ENCODE measurements at places on chromosomes 11 and 22.

DNA sequence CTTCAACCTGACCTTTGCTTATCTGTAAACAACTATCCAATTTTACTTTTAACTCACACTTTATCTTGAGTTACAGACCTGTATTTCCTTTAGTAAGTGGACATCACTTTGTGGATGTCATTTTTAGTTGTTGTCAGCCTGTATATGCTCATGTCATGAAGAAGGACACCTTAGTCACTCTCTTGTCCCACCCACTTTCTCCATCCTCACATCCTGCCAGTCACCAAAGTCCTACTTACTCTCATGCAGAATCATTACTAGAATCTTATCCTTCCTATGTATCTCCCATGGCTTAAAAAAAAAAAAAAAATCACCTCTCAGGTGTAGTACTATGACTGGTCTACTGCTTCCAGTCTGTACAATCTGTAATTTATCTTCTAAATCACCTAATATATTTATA, 43.3 kb downstream of the SESN3 start:
- no peak for DNase-seq

DNA sequence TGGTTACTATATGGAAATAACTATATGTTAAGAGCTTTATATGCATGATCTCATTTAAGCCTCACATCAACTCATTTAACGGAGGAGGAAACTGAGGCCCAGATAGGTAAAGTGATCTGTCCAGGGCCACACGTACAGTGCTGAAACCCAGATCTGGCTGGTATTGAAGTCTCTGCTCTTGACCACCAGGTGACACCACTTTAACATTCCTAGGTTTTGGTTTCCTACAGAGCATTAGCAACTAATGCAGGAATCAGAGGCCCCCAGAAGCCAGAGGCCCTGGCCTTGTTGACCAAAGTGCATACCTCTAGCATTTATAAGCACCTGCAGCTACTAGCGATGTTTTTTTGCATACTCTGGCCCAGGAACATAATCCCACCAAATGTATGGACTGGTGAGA, 12.9 kb upstream of the LIMK2 start:
- DNase-seq = no peak

- no peak for DNase-seq
Observed at GRCh38 chr11:28838741-28839140, 730.6 kb downstream of the METTL15 start.

GRCh38 chr11:132139181-132139580, 768.8 kb downstream of the NTM start:
- no peak for DNase-seq

- DNase-seq = no peak
Observed at GRCh38 chr11:123055191-123055901, 6.6 kb downstream of the HSPA8 start.

DNA sequence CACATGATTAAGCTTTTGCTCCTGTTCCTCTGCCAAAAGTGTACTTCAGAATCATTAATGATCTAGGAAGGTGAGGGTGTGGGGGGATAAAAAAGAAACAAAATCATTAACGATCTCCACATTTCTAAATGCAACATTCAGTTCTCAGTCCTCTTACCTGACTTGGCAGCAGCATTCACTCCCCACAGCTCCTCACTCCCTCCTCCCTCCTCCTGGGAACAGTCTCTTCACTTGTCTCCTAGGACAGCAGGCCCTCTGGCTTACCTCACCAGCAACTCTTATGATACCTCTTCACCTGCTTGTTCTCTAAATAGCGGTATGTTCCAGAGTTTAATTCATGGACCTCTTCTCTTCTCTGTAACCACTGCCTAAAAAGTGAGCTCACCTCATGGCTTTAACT, 56.5 kb upstream of the APOA1 start:
- DNase-seq = no peak

GRCh38 chr11:2813141-2813908, 72.2 kb downstream of the CDKN1C start:
- DNase-seq = no peak

- no peak for DNase-seq
Observed at GRCh38 chr11:131924457-131925201, 554.2 kb downstream of the NTM start.

- DNase-seq = no peak
Observed at GRCh38 chr22:42964994-42965699, 49.8 kb downstream of the PACSIN2 start.

DNA sequence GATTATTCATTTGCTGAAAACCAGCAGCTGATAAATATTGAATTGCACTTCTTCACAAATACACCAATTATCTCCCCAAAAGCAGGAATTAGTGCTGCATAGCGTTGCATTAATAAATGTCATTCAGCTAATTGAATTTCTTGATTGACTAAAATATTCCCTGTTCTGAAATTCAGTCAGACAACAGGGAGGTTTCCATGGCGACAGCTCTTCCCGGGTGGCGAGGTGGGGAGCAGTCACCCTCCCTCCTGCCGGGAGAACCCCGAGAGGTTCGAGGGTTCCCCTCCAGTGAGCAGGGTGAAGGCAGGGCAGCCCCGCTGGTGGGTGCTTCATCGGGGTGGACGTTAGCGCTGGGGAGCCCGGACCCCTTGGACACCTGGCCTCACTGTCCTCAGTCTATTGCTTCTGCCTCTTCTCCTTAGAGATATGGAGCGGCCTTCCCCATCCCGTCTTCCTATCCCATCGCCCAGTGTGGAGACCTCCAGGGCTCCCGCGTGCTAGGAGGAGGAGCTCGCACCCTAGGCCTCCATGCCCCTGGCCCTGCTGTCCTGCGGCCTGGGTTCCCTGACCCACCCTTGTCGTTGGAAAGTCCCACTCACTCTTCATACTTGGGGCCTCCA, 983.5 kb downstream of the BRD1 start:
- no peak for DNase-seq

DNA sequence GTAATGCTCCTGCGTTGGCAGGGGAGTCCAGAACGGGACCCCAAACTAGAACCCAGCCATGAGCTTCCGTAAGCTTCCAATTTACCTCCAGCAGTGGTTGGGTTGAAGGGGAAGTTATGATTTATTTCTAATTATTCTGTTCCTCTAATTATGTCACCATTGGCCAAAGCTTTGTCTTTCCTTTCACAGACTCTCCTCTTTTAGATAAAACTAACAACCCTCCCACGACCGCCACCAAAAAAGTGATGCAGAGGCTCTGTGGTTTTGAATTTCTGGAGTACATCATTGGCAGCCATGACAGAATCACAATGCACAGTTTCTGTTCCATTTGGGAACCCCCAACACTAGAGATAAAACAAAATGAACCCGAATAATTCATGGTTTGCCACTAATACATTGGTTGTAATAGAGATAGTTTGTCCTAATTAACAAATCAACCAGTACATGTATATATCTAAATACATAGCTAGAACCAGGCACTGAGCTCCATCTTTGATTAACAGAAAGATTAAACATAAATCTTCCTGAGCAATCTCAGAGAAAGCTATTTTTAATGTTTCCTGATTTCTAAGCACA, 64.3 kb downstream of the ETS1 start:
- no peak for DNase-seq

DNA sequence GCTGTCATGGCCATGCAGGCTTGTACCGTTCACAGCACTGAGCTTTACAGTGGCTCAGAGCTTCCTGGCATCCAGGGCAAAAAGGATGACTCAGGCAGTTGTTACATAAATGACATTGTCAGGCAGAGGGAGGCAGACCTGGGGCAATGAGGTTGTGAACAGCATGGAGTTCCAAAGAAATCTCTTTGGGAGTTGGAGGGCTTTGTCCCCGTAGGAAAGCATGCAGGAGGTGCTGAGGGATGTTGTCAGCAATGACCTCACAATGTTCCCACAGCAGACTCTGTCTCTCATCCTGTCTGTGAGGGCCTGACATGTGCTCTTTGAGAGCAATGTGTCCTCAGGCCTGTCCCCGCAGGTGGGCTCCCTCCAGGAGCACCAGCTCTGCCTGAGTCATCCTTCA, 25.9 kb upstream of the PDE2A start:
- no peak for DNase-seq

DNA sequence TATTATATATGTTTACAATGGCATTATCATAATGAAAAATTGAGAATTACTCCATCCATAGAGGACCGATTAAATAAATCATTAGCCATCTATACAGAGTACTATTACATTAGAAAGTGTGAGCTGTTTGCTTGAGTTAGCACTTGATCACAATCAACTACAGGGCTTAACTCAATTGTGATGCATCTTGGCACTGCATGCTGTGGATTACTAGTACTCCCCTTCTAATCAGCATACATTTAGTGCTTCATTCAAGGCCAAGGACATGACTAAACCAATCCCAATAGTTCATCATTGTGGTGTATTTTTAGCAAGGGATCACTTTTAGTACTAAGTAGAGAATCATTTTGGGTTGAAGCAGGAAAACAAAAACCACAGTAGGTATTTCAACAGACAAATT, 23.5 kb upstream of the ARHGAP42 start:
- no peak for DNase-seq

GRCh38 chr11:115905341-115906000, 401.3 kb upstream of the CADM1 start:
- DNase-seq = no peak

DNA sequence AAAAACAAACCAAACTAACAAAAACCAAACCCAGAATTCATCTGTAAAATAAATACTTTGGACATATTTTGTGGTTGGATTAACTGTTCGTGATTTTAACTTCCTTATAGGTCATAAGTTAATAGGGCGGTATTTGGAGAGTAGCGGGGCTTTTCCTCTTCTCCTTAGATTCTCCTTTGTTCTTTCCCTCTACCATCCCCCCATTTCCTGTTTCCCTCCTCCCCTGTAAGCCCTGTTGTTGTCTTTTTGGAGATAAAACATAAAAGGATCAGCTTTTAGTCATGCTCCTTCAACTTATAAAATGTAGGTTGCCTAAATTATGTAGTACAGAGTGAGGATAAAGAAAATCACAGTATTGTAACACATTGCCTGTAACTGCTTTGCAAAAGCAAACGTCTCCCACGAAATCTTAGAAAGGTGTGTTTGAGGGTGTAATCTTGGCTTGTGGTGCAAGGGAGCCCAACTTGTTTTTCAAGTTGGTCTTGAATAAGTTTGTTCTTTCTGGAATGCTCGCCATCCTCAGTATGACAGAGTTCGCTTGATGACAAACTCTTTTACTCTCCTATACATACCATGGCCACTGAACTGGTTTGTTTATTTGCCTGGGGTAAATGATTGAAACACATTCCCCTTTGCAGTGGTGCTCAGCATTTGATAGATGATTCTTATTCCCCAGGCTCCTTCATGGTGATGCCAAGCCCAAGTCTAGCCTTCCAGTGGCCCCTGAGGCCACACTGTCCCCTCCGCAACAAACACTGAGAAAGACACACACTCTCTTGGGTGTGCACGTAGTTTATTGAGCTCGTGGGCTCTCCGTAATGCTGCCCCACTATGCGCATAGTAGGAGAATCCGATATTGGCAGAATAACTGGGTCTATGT, 49.4 kb downstream of the TEAD1 start:
- DNase-seq = no peak

DNA sequence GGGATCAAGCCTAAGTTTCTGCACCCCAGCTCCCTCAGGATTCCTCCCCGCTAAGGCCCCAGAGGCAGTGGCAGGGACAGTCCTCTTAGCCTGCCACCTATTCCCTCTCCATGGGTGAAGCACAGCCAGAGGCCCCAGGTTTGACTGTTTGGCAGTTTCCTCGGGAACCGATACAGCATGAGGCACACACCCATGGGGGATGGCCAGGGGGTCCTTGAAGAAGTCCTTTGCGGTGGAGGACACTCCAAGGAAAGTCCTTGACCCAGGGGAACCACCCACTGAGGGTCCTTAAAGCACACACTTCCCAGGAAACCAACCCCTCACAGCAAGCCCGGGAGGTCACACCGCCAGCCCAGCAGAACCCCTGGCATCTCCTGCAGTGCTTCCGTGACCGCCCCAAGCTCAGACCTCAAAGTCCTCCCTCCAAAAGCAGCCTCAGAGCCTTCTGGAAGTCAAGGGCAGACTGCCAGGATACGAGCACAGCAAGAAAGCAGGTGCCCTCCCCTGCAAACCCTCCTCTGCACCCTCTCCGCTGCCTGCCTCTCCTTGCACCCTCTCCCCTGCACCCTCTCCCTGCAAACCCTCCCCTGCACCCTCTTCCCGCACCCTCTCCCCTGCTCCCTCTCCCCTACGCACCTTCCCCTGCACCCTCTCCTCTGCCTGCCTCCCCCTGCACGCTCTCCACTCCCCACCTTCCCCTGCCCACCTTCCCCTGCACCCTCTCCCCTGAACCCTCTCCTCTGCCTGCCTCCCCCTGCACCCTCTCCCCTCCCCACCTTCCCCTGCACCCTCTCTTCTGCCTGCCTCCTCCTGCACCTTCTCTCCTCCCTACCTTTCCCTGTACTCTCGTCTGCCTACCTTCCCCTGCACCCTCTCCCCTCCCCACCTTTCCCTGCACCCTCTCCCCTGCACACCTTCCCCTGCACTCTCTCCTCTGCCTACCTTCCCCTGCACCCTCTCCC, 1.4 kb downstream of the SIGIRR start:
- no peak for DNase-seq

GRCh38 chr11:126489836-126490660, 134.6 kb downstream of the ST3GAL4 start:
- DNase-seq = no peak

GRCh38 chr22:17149076-17149815, 9.8 kb downstream of the HDHD5 start:
- no peak for DNase-seq

GRCh38 chr11:68655406-68655805, 28.9 kb upstream of the GAL start:
- no peak for DNase-seq

GRCh38 chr11:128026596-128026995, 560.8 kb downstream of the ETS1 start:
- DNase-seq = no peak

GRCh38 chr11:120660024-120660565, 148.5 kb downstream of the GRIK4 start:
- no peak for DNase-seq

DNA sequence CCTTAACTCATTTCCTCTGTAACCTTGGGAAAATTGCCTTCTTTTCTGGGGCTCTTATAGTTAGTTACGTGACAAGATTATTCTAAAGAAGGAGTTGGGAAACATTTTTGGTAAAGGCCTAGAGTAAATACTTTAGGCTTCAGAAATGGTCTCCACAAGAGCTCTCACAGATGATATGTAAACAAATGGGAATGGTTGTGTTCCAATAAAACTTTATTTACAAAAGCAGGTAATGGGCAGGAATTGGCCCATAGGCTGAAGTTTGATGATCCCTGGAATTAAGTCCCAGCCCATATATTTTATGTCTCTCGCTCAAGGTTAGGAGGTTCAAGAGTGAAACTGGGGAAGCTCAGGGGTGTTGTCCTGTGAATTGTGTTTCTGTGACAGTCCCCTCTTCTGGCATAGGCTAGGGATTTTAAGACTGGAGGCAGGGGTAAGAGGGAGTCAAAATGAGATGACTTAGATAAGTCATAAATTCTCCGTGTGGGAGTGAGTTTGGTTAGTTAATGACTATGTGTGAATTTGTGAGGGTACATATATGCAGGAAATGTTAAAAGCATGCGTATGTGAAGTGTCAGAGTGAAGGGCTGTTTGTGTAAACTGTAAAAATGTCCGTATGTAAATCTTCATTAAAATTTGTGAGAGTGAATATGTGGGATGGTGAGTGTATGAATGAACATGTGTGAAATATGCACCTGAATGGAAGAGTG, 7.4 kb upstream of the OR52B4 start:
- DNase-seq = no peak

GRCh38 chr22:41917375-41917902, 2.6 kb upstream of the SHISA8 start:
- no peak for DNase-seq

Measured in nucleus accumbens (tissue), 56 donors.